ENCODE measurements at places on chromosomes 7 and 10.

- DNase-seq, result no peak
Measured at GRCh38 chr7:48537561-48537960, 366.3 kb downstream of the ABCA13 start.

DNA sequence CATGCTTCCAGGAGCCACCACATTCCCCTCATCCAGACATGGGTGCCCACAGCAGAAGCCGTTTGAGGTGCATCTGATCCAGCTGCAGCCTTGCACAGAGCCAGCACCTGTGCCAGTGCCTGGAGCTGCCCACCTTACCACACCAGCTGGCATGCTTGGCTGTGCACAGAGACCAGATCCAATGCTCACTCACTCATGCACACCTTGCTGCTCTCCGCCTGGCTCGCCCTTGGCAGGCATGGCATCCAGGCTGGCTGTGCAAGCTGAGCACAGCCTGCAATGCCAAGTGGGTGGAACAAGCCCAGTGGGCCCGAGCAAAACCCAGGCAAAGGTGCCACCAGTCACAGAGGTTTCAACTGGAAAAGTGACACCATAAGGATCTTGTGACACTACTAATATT is 66.9 kb upstream of the SEMA3A start:
- no peak for DNase-seq

GRCh38 chr7:80218723-80219122 is 84.1 kb downstream of the GNAI1 start:
- no peak for DNase-seq

DNA sequence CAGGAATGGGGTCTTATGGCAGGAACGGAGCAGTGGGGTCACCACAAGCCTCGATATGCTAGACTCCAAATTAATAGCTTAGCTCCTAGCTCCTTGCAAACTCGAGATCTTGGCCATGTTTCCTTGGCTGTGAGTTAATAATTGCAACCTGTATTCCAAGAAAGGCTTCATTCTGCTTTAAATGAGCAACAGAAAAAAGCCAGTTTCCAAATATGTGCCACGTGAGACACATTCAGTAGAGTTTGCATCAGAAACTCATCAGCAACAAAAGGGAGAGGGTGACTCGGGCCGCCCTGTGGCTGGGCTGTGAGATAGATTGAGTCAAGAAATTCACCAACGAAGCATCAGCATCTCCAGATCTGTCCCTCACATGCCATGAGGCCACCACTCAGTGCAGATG is 112.0 kb downstream of the NPTX2 start:
- no peak for DNase-seq

GRCh38 chr7:133479456-133480065 is 226.7 kb downstream of the EXOC4 start:
- DNase-seq, result no peak

- no peak for DNase-seq
Measured at GRCh38 chr10:8211631-8212030, 157.1 kb downstream of the GATA3 start.

- no peak for DNase-seq
Measured at GRCh38 chr10:77458986-77459590, 178.5 kb downstream of the KCNMA1 start.

DNA sequence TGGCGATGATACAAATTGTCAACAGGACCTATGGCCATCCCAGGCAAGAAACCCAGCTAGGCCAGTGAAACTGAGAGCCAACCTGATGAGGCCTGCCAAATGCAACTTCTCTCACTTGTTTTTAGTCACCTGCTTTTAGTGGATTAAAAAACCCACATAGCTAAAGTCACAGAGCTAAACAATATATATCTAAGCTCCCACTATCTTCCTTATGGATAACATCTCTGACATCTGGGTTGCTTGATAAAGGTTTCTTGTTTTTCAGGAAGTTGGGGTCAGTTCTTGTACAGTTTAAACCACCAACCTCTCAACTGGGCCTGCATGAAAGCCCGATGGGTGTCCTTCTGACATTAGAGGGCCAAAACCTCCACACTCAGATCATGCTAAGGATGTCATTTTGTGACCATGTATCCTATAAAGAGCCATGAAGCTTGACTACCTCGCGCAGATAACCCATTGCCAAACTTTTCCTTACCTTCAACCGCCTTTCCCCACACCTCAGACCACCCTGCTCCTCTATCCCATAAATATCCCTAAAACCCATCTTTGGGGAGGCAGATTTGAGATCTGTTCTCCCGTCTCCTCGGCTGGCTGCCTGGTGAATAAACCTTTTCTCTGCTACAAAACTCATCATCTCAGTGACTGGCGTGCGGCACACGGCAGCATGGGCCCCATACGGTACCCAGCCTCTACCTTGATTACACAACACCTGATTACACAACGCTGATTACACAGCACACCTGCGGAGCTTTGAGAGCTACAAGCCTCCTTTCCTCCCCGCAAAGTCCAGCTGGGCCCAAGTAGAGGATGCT is 797 bp upstream of the STMP1 start:
- no peak for DNase-seq

- DNase-seq, result no peak
Measured at GRCh38 chr10:60423920-60424319, 34.2 kb upstream of the ANK3 start.

DNA sequence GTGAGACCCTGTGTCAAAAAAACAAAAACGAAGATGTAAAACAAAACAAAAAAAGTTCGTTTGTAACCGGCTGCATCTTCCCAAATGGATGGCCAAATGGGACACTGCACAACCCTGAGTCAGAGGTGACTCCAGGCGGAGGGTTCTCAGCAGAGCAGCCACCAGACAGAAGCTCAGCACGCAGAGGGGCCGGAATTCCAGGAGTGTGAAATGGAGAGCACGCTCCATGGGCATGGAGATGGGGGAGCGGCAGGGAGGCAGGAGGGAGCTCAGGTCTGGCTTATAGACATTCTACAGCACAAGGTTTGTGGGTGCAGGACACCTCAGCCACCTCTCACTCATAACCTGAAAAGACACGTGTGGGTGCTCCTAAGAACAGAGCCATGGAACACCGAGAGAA is 227.0 kb downstream of the MAD1L1 start:
- no peak for DNase-seq

GRCh38 chr10:49289480-49289879 is 9.5 kb upstream of the C10orf71 start:
- DNase-seq, result no peak

DNA sequence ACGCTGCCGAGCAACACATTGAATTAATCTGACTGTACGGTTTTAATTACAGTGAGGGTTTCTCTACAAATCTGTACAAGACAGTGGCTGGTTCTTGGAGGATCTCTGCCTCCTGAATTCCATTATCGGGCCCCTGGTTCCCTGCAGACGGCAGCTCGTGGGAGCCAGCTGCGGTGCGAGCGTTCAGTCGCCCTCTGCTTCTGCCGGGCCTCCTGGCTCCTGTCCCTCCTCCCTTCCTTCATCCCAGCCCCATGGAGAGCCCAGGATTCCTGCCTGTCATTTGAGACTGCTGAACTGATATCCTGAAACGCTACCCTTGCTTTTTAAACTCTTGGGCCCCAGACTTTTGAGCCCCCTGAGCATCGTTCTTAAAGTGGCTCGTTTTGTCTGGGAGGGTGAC is 6.6 kb upstream of the DLX6 start:
- DNase-seq, result no peak

DNA sequence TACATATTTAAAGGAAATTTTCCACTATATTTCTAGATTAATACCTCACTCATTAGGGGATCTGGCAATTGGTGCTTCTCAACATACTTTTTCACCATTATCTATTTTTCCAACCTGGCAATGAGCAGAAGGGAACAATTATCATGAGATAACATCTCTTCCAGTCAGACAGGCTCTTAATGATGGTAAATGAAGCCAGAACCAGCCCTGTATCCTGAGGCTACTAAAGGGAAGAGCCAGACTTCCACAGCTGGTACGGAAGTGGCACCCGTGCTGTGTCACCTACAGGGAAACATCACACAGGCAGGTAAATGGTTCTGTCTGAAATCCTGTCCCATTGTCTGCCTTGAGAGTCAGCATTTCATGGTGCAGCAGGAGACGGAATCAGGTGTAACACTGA is 75.9 kb downstream of the ELMO1 start:
- no peak for DNase-seq

DNA sequence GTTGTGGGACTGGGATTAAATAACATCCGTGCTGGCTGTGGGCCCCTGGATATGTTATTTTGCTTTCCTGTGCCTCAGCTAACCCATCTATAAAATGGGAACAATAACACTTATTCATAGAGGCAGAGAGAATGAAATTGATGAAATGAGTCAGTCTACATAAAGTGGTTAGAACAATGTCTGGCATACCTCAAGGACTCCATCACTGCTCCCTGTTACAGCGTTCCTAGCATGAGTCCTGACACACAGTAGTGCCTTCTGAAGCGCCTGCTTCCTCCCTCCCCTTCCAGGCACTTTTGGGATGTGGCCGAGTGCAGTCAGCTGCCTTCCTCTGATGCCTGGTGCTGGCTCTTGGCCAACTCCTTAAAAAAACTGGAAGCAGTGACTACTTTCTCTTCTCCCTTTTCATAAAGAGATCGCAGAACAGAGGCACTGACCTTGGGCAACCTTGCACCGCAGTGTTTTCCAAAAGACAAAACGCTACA is 108.4 kb upstream of the ZMIZ1 start:
- DNase-seq, result no peak

DNA sequence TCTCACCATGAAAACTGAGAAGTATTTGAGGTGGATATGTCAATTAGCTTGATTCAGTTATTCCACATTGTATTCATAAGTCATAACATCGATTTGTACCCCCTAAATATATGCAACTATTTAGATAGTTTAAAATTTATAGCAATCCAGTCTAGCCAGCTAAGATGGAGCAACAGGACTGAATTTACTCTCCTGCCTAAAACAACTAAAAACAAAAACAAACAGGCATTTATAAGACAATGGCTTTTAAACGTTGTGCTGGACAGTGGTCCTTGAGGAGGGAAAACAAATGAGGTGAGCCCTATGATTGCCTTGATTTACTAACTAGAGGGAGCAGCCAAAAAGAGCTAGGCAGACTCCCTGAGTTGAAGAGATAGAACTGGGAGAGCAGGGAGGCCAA is 814 bp upstream of the GPAM start:
- no peak for DNase-seq

DNA sequence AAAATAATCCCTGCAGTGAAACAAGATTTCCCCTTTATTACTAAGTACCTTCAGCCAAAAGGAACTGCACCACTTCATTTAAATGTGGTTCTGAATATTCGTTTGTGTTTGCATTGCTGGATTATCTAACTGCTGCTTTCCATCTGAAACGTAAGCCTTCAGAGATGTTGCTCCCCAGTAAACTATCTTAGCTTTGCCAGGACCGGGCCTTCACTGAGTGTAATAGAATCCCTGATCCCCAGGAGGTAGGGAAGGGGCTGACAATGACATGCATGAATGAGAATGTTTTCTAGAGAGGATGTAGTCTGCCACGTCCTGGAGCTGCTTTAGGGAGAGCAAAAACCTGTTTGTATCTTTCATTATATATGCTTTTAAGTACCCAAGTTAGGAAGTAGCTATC is 19.5 kb upstream of the INSYN2A start:
- no peak for DNase-seq

DNA sequence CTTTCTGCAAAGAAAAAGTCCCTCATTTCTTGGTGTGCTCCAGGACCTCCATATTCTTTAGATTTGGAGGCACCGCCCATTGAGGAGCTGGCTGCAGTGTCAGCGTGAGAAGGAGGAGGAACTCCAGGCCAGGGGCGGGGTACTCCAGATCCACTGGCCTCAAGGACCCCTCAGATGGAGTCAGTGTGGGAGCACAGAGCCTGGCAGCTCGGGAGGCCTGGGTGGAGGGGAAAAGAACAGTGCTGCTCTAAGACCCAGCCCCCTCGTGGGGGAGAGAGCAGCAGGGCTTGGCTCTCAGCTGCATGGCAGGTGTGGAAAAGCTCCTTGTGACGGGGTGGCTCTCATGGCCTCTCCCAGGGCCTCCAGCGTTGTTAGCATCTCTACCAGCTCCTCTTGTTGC is 70.5 kb downstream of the ITGB1 start:
- no peak for DNase-seq

GRCh38 chr7:35908331-35909216 is 107.7 kb downstream of the SEPTIN7 start:
- no peak for DNase-seq

DNA sequence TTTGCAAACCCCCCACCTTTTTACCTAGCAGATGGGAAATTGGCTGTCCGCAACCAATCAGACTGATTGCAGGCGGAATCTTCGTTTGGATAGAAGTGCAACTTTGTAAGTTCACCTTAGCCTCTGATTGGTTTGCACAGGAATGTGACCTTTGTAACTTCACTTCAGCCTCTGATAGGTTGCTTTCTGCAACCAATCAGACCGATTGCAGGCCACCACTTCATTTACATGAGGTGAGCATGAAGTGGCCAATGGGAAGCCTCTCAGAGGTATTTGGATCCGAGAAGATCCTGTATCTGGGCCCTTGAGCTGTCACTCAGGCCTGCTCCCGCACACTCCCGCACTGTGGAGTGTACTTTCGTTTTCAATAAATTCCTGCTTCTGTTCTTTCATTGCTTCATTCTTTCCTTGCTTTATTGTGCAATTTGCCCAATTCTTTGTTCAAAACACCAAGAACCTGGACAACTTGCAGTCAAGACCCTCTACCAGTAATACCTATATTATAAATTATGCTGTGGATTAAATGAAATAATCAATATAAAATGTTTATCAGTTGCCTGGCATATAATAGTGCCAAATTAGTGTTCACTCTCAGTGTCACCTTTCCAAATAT is 491.4 kb downstream of the PLXNA4 start:
- no peak for DNase-seq

- DNase-seq, result no peak
Measured at GRCh38 chr10:103921750-103922195, 3.8 kb upstream of the STN1 start.

- no peak for DNase-seq
Measured at GRCh38 chr7:155212301-155213015, 85.2 kb upstream of the INSIG1 start.

DNA sequence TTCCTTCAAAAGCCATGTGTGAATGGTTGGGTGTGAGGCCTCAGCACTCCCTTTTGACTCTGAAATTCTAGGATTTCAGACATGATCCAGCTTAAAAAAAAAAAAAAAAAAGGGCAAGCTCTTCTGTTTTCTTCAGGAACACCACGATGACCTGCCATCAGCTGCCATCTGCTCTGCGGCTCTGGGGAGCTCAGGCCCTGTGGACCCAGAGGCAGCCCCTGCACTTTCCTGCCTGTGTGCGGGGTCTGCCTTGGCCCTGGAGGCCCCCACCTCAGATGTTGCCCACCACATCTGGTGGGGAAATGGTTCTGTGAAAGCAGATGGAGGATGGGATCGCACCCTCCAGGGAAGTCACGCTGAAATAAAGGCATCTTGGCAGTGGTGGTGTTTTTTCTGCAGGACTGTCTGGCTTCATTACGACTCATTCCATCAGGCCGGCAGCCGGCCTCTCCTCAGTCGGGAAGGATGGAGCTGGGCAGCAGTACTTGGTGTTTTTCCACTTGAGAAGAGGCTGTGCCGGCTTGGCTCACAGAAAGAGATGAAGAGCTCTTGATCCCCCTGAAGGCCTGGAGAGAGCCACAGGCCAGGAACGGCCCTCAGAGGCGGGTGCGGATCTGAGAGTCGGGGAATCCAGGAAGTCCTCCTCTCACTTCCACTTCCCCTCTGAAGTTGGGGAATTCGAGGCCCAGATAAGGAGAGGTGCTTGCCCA is 66.1 kb upstream of the AQP1 start:
- no peak for DNase-seq

Data from NCI-H1092 treated with DMSO at 0.1 percent for 48 hours (cell line).